ENCODE measurements at places on chromosomes 6 and 20.

DNA sequence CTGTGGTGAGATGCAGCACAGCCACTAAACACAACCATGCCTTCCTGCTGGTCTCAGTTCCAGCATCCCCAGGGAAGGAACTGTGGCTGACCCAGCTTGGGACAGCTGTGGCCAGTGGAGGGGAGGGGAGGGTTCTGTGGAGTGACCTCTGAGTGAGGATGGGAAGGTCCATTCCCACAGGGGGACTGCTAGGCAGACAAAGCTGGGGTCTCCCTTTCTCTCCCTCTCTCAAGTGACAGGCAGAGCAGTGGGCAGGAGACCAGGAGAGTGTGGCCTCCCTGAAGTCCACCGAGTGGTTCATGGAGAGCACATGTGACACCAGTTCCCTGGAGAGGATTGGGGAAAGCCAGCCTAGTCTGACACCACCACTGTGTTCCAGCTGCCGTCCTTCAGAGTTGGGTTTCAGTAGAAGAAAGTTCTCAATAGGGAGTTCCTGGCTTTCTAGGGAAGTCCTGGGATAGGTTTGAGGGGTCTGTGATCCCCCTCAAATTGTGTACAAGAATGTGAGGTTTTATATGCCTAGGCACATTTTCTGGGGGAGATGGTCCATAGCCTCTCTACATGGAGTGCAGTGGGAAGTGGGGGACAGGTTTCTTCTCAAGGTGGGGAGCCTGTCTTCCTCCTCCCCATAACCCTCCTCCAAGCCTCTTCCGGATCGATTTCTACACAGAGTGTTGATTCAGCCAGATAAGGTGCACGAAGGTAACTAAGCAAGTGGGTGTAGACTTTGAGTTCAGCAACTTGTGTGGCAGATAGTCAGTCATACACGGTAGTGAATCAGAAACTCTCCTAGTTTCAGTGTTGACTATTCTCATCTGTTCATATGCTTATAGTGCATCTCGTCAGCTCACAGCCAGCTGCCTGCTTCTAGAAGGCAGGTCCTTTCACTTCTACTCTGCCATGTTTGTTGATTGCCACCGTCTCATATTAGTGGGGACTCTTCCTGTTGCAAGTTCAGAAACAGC, 18.9 kb downstream of the MANBAL start:
- no peak for DNase-seq

- DNase-seq, result no peak
Measured at GRCh38 chr6:69293471-69293870, 503.3 kb downstream of the LMBRD1 start.

DNA sequence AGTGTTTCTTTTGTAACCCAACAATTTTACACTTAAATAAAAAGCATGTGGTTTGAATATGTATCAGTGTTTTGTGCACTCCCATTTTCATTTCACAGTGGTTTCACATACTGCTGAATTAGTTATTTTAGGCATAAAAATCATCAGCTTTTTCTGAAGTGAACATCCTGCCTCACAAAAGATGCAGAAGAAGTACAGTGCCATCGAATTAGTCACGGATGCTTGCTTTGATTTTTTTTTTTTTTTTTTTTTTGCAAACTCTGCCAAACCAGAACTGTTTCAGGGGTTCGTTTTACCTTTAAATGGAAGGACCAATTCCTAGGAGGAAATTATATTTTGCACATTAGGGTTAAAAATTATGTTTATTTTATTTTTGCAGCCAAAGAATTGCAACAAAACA, 158.6 kb downstream of the RPS12 start:
- DNase-seq, result no peak

GRCh38 chr6:8478418-8478817, 43.1 kb upstream of the SLC35B3 start:
- no peak for DNase-seq

DNA sequence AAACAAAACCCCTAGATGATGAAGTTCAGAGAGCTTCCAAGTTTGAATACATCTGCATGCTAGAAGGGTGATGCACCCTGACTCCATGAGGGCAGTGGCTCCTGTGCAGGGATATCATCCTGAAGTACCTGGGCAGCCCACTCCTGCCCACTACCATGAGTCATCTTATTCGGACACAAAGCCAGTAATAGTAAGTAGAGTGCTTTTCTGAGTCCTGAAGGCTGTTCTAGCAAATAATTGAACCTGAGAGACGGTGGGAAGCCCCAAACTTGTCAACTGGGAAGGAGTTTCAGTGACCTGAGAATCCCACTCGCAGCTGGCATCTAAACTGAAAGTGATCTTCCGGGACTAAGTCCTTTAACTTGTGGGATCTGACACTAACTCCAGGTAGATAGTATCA, 152.9 kb upstream of the COL21A1 start:
- DNase-seq, result no peak

- DNase-seq, result no peak
Measured at GRCh38 chr20:22348010-22348409, 236.4 kb downstream of the FOXA2 start.

DNA sequence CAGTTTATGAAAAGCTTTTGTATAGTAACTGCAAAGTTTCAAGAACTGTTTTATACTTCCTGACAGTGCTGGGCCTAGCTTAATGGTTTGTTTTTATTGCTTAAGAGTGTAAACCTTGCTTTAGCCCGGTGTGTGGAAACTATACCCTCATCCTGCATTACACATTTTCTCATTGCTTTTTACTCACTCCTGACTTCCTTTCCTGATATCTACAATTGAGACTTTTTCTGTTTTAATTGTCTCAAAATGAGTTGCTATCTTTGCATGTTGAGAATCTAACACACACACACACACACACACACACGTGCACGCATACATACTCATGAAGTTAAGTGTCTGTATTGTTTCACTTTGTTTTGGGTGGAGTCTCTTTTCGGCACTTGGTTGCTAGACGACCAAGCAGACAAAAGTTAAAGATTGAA, 16.7 kb downstream of the BMP2 start:
- DNase-seq, result no peak
